Activated T-cell treated with anti-CD3 and anti-CD28 coated beads, Interleukin-2, amount 50 U/mL, for 72 hours (primary cell): ENCODE measurements at places on chromosomes 5 and 9. TPM values are rescaled to one million over a fixed set of nuclear protein-coding genes. Genes with fewer than 3 reads are reported as not detected.

GRCh38 chr5:149834246-149834855, 104.2 kb downstream of the PPARGC1B start:
- peak; percentile 65 for DNase-seq
- H3K27me3 ChIP-seq: no peaks in the 10 kb centered on the region
- no peaks in the 10 kb centered on the region for H3K36me3 ChIP-seq
- H3K27ac ChIP-seq: no peak overlapping the region
- no peak overlapping the region for H3K4me3 ChIP-seq

Gene GTF2H2
- total RNA-seq: 24.1 TPM

Gene ADAMTS13
- total RNA-seq: 4.7 TPM

DNA sequence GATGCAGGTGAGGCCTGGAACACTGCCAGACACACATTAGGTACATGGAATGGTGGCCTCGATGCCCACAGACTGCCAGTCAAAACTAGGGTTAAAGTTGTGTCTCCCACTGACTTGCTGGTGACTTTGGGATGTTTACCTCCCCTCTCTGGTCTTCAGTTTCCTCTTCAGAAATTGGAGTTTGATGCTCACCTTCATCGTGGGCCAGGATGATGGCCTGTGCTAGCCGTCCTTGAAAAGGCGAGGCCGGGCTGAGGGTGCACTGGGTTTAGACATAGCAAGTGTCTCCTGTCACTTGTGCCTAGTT, 49.0 kb upstream of the FOXE1 start:
- no peaks in the 10 kb centered on the region for H3K36me3 ChIP-seq
- H3K27me3 ChIP-seq: peaks cover 40% of the 10 kb centered on the region
- no peak for DNase-seq
- peak overlapping the region; percentile 68 for H3K4me3 ChIP-seq
- H3K4me1 ChIP-seq: peaks cover 8% of the 10 kb centered on the region

DNA sequence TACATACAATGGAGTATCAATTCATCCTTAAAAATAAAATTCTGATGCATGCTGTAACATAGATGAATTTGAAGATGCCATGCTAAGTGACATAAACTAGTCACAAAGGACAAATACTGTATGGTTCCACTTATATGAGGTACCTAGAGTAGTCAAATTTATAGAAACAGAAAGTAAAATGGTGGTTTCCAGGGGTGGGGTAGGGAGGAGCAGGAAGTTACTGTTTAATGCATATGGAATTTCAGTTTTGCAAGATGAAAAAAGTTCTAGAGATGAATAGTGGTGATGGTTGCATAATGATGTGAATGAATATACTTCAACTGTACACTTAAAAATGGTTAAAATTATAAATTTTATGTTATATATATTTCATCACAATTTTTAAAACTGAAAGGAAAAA, 57.3 kb upstream of the FNIP1 start:
- peaks cover 2% of the 10 kb centered on the region for H3K36me3 ChIP-seq
- no peak overlapping the region for H3K4me3 ChIP-seq
- DNase-seq: no peak
- H3K27ac ChIP-seq: no peak overlapping the region
- no peaks in the 10 kb centered on the region for H3K27me3 ChIP-seq

DNA sequence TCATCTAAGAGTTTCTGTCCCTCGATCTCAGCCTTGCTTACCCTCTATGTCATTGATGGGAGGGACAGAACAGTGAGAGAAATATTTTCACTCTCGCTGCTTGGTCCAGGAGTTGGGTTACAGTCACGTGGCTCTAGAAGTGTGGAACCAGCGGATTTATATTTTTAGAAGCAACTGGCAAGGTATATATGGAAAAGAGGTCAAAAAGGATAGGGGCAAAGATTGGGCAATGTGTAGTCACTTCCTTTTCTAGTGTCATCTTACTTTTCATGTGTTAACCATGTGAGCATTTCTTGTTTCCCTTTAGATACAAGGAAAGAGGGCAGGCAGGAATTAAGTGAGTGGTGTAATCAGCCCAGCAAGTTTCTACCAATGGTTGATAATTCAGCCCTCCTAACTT, 111.5 kb upstream of the ZNF366 start:
- DNase-seq: no peak
- H3K27me3 ChIP-seq: peaks cover 41% of the 10 kb centered on the region
- H3K4me1 ChIP-seq: no peaks in the 10 kb centered on the region

DNA sequence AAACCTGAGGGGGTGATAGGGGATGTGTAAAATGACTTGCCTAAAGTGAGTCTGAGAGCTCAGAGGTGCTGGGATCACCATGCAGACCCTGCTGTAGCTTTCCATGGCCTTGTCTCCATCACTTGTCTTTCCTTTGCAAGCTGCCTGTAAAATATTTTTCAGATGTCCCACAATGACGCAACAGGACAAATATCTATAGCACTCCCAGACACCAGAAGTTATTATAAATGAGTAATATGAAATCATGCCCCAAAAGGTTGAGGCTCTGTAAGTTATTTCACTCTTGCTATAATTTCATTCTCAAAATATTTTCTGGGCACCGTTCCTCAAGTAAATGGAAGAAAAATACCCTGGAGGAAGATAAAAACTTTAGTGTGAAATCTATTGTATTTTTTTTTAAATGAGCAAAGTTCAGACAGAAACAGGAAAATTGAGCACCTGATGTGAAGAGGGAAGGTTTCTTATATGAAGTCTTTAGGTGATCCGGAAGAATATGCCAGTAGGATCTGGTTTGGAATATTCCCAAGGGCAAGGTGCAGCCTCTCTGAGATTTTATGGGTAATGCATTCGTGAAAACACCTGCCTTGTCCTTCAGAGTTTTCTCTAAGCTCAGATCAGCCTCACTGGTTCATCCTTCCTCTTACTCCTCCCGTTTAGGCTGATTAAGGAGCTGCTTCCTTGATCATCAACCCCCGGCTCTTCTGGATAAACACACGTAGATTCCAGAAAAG, 138.3 kb upstream of the DMAC1 start:
- peaks cover 6% of the 10 kb centered on the region for H3K36me3 ChIP-seq
- no peak for DNase-seq
- no peaks in the 10 kb centered on the region for H3K27me3 ChIP-seq
